GM10248 (cell line): ENCODE measurements at places on chromosomes 7 and 10.

GRCh38 chr10:101487399-101487798 is 100.7 kb downstream of the POLL start:
- DNase-seq: no peak

DNA sequence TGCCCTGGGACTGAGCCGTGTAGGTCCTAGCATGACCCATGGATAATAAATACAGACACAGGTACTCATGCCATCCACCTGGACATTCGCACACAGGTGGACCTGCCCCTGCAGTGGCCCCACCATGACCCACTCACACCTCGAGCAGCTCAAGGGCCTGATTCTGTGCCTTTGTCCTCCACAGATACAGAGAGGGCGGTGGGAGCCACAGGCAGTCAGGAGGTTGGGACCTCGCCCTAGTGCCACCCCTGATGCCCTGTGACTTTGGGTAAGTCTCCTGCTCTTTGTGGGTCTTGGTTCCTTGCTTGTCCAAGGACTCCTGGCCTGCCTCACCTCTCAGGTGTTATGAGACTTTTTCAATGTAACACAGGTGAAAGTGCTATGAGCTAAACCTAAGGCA is 42.9 kb downstream of the C10orf120 start:
- no peak for DNase-seq

GRCh38 chr7:92633211-92633906 is 43.2 kb upstream of the FAM133B start:
- DNase-seq: no peak

DNA sequence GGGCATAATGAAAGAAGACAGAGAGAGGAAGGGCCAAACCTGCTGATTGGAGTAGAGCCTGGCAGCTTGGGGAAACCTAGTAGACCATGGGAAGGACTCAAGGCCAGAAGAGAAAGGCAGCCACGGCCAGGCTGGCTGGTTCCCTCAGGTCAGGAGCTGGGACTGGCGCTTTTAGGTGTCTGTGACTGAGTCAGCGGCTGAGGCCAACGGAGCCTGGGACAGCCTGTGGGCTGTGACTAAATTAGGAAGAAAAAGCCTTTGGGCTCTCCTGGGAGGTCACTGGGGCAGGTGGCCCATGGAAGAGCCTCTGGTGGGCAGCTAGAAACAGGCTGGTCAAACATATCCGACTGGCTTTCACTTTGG is 108.9 kb upstream of the PDCD4 start:
- DNase-seq: no peak

- DNase-seq: no peak
Observed at GRCh38 chr10:22895252-22895651, 32.6 kb upstream of the ARMC3 start.

DNA sequence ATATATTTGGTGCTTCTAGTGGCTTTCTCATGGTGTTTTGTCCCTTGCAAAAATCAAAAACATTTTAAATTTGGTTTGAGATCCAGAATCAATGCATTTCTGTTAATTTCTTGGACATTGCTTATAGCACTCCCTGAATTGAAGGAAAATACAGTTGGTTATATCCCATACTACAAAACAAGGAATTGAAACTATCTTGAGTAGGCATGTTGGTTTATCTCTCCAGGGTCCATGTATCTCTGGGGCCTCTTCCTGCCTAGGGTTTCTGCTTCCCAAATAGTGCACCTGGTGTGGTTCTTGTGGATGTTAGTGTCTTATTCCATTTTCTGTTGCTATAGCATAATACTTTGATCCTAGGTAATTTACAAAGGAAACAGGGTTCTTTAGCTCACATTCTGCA is 212.4 kb downstream of the CAMK1D start:
- DNase-seq: no peak

GRCh38 chr10:78520737-78521430 is 487.2 kb downstream of the RPS24 start:
- no peak for DNase-seq

DNA sequence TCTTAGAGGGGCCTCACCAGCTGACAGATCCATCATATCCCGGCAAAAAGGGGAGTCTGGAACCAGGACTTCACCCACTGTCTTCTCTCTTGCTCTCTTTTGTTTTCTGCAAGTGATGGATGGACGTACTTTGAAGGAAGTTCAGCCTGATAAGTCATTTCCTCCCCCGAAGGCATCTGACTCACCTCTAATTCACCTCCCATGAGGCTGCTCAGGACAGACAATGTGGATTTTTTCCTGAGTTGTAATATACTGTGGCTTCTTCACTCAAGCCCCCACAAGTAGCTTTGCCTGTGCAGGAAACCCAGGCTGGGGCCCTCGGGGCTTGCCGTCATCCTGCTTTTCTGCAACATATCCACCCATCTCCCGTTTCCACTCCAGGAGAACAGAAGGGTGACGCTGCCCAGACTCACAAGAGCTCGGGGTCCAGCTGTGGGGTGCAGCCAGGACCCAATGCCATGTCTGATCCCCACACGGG is 70.4 kb downstream of the ASB13 start:
- DNase-seq: no peak

GRCh38 chr7:140453273-140453672 is 26.0 kb downstream of the MKRN1 start:
- DNase-seq: no peak

GRCh38 chr7:51141451-51142003 is 175.1 kb downstream of the COBL start:
- no peak for DNase-seq

DNA sequence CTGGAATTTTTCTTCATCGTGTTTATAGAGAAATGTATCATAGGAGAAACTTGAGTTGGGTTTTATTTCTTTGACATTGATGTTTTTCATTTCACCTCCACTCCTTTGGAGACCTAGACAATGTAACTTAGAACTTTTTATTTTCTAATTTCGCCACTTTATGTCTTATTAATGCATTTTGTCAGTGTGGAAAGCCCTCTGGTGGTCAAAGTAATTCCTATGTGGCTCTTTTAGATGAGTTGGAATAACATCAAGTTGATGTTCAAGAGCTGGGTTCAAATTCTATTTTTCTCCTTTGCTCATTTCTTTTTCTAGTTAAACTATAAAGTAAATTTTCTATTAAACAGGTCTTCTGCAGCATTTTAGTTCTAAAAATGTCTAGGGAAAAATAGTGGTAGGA is 478.6 kb downstream of the LRMDA start:
- DNase-seq: no peak

DNA sequence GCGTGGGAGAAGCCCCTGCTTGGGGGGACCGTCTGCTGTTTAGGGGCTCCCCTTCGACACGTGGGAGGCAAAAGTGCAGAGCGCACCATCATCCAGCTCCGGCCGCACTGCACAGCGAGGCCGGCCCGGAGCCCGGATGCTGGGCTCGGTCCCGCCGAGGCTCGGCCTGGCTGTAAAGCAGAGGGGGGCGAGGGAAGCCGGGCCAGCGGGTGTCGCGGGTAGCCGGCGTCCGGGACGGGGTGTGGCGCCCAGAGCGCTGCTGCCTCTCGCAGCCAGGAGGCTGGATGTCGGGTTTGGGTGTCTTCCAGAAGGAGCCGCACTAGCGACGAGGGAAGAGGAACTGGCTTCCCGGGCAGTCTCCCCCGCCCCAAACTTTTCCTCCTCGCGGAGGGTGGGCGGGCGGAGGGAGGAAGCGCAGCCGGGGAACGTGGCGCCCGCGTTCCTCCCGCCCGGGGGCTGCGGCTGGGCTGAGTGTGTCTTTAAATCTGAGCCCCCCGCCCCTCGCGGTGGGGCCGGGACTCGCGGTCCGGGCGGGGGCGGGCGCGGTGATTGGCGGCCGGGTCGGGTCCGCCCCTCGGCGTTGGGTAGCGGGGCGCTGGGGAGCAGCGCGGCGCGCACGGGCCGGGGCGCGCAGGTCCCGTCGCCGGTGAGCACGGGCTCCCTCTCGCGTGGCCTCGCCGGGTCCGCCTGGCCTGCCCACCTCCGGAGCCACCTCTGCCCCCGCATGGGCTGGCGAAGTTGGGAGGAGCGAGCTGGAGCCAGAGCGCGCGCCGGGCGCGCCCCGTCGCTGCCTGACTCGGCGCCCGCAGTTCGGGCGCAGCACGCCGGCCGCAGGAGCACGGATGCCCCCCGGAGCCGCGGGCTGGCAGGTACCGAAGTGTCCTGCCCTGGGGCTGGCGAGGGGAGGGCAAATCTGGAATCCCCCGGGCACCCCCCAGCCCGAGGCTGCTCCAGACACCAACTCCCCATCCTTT is at the start of gene PALD1:
Gene PALD1, plus strand, starts transcription at position 577 of the 974 bp plus-strand sequence. CDS start 47,185 bp downstream, outside the sequence.
- DNase-seq: peak; percentile 68

DNA sequence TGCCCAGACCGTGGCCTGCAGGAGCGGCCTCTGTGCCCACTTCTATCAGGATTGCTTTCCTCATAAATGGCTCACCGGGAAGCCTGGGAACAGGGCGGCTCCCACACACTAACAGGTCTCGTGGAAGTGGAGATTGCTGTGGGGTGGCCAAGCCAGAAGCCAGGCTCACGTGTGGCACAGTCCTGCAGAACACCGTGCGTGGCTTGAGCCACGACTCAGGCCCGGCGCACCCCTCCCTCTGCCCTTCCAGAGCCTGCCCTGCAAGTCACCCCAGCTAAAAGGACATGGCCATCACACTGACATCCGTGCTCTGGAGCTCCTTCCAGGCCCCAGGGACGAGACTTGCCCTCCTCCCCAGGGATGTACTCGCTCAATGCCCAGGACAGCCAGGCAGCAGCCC is 7.0 kb downstream of the GPER1 start:
- DNase-seq: no peak

DNA sequence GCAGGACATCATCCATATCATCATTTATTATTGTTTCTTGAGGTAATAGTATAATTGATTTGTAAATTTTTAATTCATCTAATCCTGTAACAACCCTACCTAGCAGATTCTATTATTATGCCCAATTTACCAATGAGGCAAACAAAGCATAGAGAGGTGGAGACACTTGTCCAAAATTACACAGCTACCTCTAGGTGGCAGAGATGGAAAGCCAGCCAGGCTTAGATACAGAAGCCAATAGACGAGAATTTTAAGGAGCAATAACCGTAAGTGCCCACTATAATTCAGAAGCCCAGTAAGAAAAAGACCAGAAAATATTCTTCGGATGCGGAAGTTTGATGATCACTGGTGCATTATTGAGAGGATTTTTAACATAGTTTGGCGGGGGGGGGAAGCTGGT is 54.0 kb downstream of the ANK3 start:
- no peak for DNase-seq

GRCh38 chr10:52027055-52027705 is 286.9 kb upstream of the DKK1 start:
- DNase-seq: no peak

- peak; percentile 68 for DNase-seq
Observed at GRCh38 chr7:55517191-55517633, 55.1 kb downstream of the VOPP1 start.

- no peak for DNase-seq
Observed at GRCh38 chr7:45185028-45185863, 27.7 kb downstream of the RAMP3 start.

DNA sequence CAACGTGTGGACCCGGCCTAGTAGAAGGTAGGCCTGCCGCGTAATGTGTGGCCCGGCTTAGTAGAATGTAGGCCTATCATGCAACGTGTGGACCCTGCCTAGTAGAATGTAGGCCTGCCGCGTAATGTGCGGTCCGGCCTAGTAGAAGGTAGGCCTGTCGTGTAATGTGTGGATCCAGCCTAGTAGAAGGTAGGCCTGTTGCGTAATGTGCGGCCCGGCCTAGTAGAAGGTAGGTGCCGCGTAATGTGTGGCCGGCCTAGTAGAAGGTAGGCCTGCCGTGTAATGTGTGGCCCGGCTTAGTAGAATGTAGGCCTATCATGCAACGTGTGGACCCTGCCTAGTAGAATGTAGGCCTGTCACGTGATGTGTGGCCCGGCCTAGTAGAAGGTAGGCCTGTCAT is 11.9 kb upstream of the GTPBP4 start:
- no peak for DNase-seq

DNA sequence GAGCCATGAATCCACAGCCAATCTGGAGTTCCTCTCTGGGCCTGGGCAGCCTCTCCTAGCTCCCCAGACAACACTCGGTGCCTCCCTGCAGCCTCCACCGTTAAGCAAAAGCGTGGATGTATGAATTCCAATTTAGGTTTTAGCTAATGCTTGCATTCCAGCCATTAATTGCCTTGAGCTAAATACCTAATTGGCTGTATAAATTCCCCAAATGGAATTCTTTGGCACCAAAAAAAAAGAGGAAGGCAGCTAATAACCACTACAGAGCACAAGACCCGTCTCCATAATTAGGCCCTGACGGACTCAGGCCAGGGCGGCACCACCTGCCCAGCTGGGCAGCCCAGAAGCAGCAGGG is 140.5 kb downstream of the PTPRN2 start:
- no peak for DNase-seq

DNA sequence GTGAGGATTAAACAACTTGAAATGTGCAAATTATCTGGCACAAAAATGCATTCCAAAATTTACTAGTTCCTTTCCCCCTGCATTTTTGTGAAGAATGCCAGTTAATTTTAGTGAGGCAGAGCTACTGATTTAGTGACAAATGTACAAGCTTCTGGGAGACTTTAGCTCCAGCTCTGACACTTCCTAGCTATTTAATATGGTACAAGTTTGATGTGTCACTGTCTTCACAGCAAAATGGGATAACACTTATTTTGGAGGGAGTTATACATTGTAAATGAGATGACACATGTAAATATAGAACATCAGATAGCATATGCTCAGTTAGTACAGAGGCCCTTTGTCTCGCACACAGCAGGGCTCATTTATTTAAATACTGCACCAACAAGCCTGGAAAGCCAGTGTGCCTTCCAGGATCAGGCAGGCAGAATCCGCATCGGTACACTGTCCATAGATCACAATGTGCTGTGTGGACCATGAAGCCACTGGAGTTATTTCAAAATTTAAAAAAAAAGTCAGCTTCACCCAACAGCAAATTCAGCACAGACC is 48.7 kb downstream of the ELMO1 start:
- DNase-seq: no peak

- no peak for DNase-seq
Observed at GRCh38 chr7:158316466-158317031, 271.1 kb downstream of the PTPRN2 start.

DNA sequence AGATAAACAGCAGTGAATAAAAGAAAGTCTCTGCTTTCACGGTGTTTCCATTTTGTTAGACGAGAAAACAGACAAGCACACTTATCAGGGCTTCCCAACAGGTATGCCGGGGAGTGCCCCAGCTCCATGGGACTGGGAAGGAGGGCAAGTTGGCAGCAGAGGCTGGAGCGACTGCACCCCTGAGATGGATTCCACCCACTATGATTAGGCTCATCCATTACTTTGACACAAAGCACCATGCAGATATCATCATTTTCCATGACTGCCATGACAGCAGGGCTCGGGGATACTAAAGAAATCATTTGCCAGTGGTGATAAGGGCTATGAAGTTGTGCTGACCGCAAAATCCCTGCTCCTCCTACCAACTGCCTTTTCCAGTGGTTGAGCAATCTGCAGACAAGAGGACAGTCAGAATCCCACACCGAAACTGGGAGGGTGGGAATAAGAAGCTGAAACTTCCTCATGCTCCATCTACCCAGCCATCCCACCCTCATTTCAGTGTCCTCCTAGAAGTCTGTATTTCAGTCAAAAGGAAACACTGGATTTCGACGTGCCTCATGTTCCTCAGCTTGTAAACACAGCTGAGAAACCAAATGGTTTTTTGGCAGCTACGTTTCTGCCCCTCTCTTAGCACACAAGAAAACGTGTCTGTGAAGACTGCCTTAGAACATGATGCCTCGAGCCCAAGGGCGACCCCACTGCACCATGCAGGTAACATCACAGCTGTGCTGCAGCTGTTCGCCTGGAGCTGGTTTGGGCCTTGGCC is 15.5 kb downstream of the CREB3L2 start:
- DNase-seq: no peak
